ENCODE measurements at places on chromosomes 12 and 14. TPM values are rescaled to one million over a fixed set of nuclear protein-coding genes. Genes with fewer than 3 reads are reported as not detected.
A peak's percentile ranks its signal among the peaks of the same experiment; 100 is the strongest.

- DNase-seq: peak; percentile 95
Measured at GRCh38 chr12:93778306-93778705, 101.1 kb downstream of the CRADD start.

GRCh38 chr12:1660304-1661187 is 30.3 kb upstream of the ADIPOR2 start:
- peak; percentile 53 for DNase-seq

TAS2R9 gene
- polyA plus RNA-seq: not detected

GRCh38 chr14:31855262-31855661 is 221.8 kb upstream of the ARHGAP5 start:
- no peak for DNase-seq

- DNase-seq: peak; percentile 39
Measured at GRCh38 chr12:106118381-106119130, 20.2 kb downstream of the NUAK1 start.

- DNase-seq: no peak
Measured at GRCh38 chr12:22802883-22803630, 178.1 kb downstream of the ETNK1 start.

- DNase-seq: peak; percentile 14
Measured at GRCh38 chr12:1044199-1044598, 53.2 kb downstream of the ERC1 start.

DNA sequence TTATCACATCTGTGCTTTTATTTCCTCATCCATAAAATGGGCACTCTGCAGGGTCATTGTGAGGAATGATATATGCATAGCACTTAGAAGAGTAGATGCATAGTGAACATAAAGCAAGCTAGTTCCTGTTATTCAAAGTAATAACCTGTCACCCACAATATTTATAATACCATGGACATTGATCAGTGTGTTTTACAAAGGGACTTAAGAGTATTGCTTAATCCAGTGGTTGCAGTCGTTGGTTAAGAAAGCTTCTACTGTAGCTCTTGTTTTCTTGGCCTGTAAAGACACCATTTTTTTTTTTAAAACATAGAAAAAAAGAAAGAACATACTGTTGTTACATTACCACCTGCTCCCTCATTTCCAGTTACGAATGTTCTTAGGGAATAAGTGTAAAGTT is 13.1 kb downstream of the METAP2 start:
- no peak for DNase-seq

IQSEC3 gene
- not detected for polyA plus RNA-seq

LBHD2 gene
- polyA plus RNA-seq: not detected

- peak; percentile 53 for DNase-seq
Measured at GRCh38 chr12:11822081-11822834, 172.8 kb downstream of the ETV6 start.

BBS10 gene
- 14.4 TPM for polyA plus RNA-seq

DNA sequence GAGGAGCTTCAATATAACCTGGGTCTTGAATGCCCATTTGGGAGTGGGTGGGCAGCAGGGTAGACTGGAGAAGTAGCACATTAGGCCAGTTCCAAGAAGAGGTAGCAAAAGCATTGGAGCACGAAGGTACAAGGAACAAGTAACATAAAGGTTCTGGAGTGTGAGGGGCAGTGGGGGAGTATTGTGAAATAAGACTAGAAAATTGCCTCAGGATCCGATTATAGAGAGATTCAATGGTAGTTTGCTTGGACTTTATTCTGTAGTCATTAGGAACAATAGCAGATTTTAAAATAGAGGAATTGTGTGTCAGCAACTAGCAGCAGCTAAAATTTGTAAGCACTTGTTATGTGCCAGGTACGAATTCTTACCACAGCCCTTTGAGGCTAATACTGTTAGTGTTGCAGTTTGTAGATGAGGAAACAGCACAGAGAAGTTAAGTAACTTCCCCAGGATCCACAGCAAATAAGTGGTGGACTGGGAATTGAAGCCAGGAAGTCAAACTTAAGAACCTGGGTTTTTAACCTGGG is 61.8 kb downstream of the PPFIBP1 start:
- DNase-seq: no peak

- no peak for DNase-seq
Measured at GRCh38 chr14:85519661-85520305, 10.2 kb upstream of the FLRT2 start.

DNA sequence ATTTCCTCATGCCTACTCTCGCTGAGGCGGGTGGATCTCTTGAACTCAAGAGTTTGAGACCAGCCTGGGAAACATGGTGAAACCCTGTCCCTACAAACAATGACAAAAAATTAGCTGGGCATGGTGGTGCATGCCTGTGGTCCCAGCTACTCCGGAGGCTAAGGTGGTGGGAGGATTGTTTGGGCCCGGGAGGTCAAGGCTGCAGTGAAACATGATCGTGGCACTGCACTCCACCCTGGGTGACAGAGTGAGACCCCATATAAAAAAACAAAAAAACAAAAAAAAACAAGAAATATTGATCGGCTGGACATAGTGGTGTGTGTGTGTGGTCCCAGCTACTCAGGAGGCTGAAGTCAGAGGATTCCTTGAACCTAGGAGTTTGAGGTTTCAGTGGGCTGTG is 9.2 kb downstream of the MOAP1 start:
- no peak for DNase-seq

- DNase-seq: no peak
Measured at GRCh38 chr14:98259881-98260280, 1012.1 kb downstream of the BCL11B start.

DNA sequence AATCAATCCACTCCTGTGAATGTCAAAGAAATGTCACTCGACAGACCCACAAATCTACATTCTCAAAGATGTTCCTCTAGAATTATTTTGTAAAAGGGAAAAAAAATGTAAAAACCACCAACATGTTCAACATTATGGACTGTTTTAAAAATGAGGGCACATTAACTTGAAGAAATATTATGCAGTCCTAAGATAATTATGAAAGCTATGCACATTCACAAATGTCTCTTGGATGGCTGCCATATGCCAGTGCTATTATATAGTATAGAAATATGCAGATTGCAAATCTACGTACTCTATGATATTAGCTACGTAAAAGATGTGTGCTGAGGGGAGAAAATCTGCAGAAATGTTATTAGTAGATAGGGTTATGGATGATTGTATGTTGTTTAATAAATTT is 334.2 kb downstream of the BMP4 start:
- no peak for DNase-seq

All from GM23248 (cell line).